ENCODE measurements at places on chromosomes 2 and 18.

DNA sequence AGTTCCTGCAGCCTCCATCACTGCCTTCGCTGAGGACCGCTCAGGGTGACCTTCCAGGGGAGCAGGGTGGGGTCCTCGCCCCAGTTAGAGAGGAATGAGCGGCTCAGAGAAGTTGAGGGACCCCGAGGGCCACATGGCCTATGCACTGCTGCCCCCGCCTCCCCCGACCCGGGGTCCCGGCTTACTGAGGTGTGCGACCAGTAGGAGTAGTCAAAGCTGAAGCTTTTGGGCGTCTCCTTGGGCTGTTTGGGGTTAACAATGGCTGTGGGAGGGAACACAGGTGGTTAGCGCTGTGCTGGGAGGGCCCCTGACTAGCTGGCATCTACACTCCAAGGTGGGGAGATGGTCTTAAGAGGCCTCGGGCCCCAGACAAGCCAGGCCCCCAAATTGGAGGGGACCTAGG lies 31.0 kb downstream of the KIF1A start:
- no peak for DNase-seq

- DNase-seq, result no peak
These were observed 120.3 kb downstream of the RBMS1 start for GRCh38 chr2:160373263-160373662.

DNA sequence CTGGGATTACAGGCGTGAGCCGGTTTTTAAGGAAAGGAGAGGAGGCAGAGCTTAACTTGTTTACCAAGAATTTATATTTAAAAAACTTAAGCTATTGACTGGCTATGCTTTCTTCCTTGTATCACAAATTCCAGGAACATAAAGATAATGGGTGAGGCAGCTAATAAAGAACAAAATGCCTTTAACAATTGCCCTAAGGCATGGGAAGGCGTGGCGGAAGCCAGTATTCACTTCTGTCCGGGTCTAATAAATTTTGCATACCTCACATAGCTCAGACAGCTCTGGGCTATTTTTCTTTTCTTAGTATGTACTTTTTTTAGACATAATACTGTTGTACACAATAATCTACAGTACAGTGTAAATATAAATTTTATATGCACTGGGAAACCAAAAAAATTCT lies 1.0 kb upstream of the LDAH start:
- DNase-seq, result no peak

DNA sequence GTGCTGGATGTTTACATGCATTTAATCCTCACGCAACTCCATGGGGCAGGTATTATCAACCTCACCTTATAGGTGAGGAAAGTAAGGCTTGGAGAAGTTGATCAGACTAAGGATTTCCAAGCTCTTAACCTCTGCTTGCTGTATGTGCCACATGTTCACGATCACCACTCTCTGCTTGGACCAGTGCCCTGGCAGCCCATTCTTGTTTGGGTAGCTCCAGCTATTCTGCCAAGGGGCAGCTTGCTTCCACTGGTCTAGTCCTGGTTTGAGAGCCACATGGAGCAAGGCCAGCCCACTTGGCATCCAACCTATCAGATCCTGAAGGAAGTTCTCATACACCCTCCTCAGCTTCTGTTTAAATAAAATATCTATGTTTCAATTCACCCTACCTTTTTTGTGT lies 14.3 kb downstream of the PLB1 start:
- DNase-seq, result no peak
